Stimulated activated CD4-positive, alpha-beta T cell treated with anti-CD3 and anti-CD28 coated beads, Interleukin-12 subunit alpha, Interleukin-12 subunit beta, amount 100 ng/mL, for 4 hours (primary cell): ENCODE measurements at places on chromosomes 2 and 18.

DNA sequence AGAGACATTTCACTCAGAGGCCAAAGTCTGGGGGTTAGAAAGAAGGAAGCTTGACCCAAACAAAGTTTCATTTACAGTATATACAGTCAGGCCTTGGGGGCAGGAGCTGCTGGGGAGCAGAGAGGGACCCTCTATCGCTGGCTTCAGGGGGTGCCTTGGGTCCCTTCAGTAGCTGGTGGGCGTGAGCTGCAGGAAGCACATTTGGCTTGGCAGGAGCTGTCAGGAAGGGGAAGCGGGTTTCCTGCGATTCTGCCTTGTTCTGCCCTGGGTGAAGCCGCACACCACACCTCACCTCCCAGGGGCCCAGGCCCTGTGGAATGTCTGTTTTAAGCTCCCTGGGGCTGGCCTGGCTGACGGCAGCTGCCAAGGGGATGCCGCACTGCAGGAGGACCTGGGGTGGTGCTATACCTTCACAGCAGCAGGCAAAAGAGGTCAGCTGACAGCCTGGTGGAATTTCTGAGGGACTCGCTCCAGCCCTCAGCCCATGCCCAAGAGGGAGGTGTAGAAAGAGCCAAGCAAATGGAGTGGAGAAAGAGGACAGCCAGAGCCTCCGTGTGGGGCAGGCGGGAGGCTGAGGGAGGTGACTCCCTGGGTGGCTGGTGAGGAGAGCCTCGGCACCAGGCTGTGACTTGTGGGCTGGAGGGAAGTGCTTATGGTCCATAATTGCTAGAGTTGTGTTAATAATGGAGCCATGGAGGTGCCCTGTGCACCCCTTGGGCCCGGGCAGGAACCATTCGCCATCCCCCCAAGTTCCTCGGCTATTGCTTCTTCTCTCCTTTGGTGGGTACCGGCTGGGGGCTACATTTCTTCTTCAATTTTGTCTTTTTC lies 43.9 kb downstream of the PSD4 start:
- DNase-seq, result no peak

- DNase-seq, result no peak
These were observed 29.6 kb downstream of the IGFBP5 start for GRCh38 chr2:216665717-216666116.

DNA sequence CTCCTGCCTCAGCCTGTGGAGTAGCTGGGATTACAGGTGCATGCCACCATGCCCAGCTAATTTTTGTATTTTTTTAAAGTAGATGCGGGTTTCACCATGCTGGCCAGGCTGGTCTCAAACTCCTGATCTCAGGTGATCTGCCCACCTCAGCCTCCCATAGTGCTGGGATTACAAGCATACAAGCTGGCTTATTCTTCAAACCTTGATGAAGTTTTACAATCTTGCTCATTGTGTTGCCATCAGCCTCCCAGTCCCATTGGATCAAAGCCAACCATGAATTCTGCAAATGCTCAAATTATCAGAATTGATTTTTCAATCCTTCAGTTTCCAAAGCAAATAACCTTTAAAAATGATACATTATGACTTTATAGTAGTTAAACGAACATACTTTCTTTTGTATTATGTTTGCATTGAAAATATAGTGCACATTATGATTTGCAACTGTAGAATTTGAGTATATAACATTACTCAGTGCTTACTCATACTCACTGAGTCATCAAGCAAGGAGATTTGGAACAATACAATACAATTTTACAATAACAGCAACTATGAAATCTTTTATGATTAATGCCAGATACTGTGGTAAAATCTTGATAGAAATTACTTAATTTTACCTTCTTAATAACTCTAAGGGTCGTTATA lies 1491.9 kb upstream of the CELF4 start:
- no peak for DNase-seq

DNA sequence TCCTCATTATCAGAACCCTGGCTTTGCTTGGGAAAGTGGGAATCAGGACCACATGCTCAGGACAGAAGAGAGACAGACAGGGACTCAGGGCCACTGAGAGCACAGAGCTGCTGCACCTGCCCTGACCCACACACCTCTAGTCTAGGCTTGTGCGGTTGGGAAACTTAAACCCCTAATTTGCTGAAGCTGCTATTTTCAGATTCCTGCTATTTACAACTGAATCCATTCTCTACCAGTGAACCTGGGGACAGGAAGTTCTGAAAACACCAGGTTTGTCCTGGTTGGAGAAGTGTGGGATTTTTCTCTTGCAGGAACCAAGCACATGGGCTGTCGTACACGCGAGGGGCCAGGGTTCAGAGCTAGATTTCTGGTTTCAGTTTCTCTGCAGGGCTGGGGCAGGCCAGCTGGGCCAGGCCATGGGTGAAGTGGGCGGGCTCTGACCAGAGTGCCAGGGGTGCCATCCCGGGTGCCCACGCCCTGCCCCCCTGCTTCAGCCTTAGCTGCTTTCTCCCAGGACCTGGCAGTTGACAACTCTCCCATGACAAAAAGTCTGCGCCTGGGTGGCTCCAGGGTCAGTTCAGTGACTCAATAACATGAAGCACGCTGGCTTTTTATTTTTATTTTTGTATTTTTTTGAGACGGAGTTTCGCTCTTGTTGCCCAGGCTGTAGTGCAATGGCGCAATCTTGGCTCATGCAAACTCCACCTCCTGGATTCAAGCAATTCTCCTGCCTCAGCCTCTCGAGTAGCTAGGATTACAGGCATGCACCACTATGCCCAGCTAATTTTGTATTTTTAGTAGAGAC lies 51.3 kb upstream of the SLC1A4 start:
- no peak for DNase-seq

DNA sequence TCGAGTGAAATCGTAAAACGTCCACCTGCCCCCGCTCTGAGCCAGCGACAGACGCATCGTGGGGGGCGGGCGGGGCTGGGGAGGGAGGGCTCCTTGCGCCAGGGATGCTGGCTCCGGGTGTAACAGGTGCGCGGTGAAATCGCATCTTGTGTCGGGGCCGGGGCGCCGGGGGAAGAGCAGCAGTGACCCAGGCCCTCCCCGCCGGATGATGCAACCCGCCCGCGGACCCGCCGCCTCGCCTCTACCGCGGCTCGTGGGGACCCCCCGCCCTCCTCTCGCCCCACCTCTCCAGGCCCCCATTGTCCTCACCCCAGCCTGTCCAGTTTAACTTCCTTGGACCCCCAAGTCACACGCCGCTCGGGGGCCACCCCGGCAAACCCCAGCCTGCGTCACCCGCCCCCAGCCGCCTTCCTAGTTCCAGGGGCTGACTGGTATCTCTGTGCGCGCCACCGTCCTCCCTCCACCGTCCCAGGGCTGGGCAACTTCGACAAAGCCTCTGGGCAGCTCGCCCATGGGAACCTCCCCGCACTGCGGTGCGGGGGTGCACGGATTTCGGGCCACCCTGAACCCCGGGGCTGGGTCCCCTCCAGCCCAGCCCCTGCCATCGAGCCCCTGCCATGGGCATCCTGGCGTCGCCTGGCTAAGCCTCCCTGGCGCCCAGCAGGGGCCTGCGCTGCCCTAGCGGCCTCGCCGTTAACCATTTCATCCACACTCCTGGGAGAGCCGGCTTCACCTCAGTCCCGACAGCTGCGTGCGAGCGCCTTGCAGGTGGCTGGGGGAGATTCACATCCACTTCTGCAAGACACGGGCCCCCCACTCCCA lies 799 bp upstream of the KIF1A start:
- DNase-seq, result no peak

- DNase-seq, result no peak
These were observed 1057.1 kb upstream of the CRIM1 start for GRCh38 chr2:35298493-35298892.

GRCh38 chr18:53360501-53361443 lies 863.7 kb downstream of the MBD2 start:
- no peak for DNase-seq

- DNase-seq, result no peak
These were observed 24.9 kb downstream of the CIDEA start for GRCh38 chr18:12278741-12279682.

DNA sequence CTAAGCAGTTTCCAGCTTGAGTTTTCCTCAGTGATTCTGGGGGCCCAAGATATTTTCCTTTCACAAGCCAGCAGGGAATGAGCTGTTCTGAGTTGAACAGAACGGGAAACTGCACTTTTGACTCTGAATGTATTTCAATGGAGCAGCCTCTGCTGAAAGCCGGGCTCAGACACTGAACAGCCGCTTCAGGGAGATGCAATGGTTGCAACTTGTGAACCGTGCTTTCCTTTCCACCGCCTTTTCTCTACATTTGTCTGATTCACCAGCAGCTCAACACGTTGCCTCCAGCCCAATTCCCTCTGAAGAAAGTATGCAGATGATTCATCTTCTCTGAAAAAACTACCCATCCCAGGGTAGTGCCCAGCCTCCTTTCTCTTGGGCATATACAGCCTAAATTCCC lies 119.3 kb upstream of the PKDCC start:
- no peak for DNase-seq
